Activated naive CD8-positive, alpha-beta T cell treated with anti-CD3 and anti-CD28 coated beads, Interleukin-2, amount 10 ng/mL, durations not matched to agents 7 days and 5 days (primary cell): ENCODE measurements at places on chromosomes 5 and 9. TPM values are rescaled to one million over a fixed set of nuclear protein-coding genes. Genes with fewer than 3 reads are reported as not detected.

DNA sequence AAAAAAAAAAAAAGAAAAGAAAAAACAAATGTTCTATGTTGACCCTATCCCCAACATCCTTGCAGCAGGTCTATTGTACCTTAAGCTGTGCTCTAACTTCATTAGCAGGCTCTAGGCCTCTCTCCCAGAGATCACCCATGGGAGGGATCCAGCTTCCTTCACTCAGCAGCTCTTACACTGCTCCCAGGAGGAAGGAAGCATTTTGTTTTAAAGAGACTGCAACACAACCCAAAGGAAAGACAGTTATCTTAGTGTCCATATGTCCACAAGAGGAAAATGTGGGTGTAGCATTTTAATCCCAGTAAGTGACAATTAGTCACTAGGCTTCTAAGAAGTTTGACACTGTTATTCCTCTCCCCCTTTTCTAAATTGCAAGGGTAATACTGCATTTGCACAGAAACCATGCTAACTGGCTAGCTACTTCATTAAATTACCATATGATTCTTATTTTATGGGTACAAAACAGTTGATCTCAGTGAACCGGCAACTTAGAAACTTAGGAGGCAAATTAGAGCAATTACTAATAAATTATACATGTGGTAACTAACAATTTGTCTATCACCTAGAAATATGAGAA lies 58.8 kb downstream of the MARCHF3 start:
- no peak overlapping the region for H3K4me3 ChIP-seq
- H3K27me3 ChIP-seq, result no peaks in the 10 kb centered on the region
- no peak for DNase-seq
- H3K4me1 ChIP-seq, result peaks cover 34% of the 10 kb centered on the region
- H3K36me3 ChIP-seq, result peaks cover 12% of the 10 kb centered on the region

- no peak for DNase-seq
- peaks cover 4% of the 10 kb centered on the region for H3K27me3 ChIP-seq
- H3K4me3 ChIP-seq, result no peak overlapping the region
Measured at GRCh38 chr5:168645195-168645594, 66.0 kb upstream of the PANK3 start.

DNA sequence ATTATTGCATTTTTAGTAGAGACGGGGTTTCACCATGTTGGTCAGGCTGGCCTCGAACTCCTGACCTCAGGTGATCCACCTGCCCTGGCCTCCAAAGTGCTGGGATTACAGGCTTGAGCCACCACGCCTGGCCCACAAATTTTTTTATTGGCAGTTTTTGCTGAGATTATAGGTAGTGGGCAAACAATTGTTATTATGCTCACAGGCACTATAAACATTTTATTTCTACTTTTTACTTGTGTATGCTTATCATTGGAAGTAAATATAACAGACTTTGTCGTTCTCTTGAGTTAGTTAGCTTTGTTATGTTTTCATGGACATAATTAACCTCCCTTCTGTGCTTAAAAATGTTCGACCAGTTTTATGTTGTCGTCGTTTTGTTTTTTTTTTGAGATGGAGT lies 23.9 kb downstream of the UGCG start:
- H3K27ac ChIP-seq, result no peak overlapping the region
- no peak for DNase-seq
- no peak overlapping the region for H3K4me3 ChIP-seq
- H3K27me3 ChIP-seq, result no peaks in the 10 kb centered on the region
- peaks cover 31% of the 10 kb centered on the region for H3K36me3 ChIP-seq

- H3K4me1 ChIP-seq, result no peaks in the 10 kb centered on the region
- H3K27me3 ChIP-seq, result peaks cover 9% of the 10 kb centered on the region
- no peak overlapping the region for H3K4me3 ChIP-seq
- no peak for DNase-seq
Measured at GRCh38 chr9:15541872-15542271, 11.0 kb upstream of the CCDC171 start.

- H3K36me3 ChIP-seq, result no peaks in the 10 kb centered on the region
- no peak overlapping the region for H3K4me3 ChIP-seq
- H3K4me1 ChIP-seq, result peaks cover 7% of the 10 kb centered on the region
- H3K27ac ChIP-seq, result no peak overlapping the region
Measured at GRCh38 chr9:91781116-91781515, 168.9 kb downstream of the ROR2 start.

DNA sequence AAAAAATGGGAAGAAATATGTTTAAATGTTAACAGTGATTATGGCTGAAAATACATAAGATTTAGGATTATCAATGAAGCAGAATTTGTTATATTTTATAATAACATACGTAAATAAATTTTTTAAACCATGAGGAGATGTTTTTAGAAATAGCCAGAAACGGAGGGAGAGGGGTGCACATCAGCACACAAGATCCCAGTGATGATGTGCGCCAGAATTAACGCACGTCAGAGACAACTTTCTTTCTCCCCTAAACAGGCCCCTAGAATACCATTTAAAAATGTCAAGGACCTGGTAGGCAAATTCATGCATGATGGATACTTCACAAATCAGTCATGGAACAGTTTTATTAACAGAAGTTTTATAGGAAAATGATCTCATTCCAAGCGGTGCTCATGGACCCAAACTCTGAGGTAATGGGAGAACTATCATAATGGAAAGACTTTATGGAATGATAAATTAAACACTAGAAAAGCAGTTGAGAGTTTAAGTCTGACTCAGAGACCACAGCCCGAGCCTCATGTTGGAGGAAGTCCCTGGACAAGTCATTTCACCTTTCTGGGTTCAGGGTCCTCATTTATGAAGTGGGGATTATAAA lies 258.9 kb upstream of the GAS1 start:
- H3K4me3 ChIP-seq, result no peak overlapping the region
- peaks cover 2% of the 10 kb centered on the region for H3K27me3 ChIP-seq
- DNase-seq, result no peak
- no peaks in the 10 kb centered on the region for H3K36me3 ChIP-seq
- H3K27ac ChIP-seq, result no peak overlapping the region
- H3K4me1 ChIP-seq, result no peaks in the 10 kb centered on the region

DNA sequence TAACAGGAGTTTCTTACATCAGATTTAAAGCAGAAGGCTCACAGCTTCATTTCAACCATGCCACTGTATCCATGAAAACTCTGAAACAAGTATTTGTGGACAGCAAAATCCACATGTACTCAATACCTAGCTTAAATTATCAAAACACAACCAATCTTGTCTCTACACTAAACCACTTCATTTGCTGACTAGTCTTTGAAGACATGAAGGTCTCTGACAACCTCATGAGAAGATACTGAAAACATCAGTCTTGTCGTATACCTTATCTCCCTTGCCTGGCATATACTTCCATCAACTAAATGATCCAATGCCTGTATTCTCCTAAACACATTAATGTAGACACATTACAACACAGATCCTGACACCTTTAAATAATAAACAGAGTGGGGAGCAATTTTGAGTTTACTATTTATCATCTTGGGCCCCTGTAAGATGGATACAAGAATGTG lies 2.9 kb downstream of the RPS23 start:
- peaks cover 34% of the 10 kb centered on the region for H3K36me3 ChIP-seq
- H3K27ac ChIP-seq, result no peak overlapping the region
- peaks cover 23% of the 10 kb centered on the region for H3K4me1 ChIP-seq
- H3K27me3 ChIP-seq, result no peaks in the 10 kb centered on the region
- no peak for DNase-seq
- H3K4me3 ChIP-seq, result no peak overlapping the region

DNA sequence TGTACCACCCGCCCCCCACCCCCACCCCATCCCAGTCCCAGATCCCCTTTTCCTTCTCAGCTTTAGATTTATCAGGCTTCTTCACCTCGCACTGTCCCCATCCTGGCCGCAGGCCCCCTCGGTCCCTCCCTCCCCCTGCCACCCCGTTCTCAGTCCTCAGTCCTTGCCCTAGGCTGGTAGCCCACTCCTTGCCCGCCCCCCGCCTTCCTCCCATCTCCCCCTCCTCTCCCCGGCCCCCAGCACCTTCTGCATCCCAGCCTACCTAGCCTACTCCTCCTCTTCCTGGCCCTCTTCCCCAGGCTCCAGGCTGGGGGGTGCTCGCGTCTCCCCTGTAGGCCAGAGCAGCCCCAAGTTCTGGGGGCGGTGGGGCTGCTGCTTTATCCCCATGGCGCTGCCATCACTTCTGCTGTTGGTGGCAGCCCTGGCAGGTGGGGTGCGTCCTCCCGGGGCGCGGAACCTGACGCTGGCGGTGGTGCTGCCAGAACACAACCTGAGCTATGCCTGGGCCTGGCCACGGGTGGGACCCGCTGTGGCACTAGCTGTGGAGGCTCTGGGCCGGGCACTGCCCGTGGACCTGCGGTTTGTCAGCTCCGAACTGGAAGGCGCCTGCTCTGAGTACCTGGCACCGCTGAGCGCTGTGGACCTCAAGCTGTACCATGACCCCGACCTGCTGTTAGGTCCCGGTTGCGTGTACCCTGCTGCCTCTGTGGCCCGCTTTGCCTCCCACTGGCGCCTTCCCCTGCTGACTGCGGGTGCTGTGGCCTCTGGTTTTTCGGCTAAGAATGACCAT lies 828 bp downstream of the NPR2 start:
- peaks cover 7% of the 10 kb centered on the region for H3K4me1 ChIP-seq
- no peak for DNase-seq
- no peak overlapping the region for H3K4me3 ChIP-seq
- no peaks in the 10 kb centered on the region for H3K36me3 ChIP-seq

DNA sequence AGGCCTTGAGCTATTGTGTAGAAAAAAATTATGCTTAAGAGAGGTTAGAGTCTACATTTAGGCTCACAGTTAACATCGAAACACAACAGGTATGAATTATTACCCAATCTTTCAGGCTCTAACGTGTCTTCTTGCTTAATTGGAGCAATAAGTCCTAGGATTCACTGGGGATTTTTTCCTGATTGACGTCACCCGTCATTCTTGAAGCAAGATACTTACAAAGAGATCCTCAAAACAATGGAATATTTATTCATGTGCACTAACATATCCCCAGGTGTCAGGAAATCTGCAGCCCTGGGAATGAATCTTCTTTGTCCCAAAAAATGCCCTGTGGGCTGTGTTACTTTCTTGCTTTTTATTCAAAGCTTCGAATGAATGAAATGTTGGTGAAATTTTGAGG lies 413.5 kb downstream of the NFIB start:
- no peaks in the 10 kb centered on the region for H3K36me3 ChIP-seq
- no peak for DNase-seq
- no peak overlapping the region for H3K4me3 ChIP-seq
- H3K27ac ChIP-seq, result no peak overlapping the region
- H3K4me1 ChIP-seq, result no peaks in the 10 kb centered on the region
- no peaks in the 10 kb centered on the region for H3K27me3 ChIP-seq

- DNase-seq, result no peak
- H3K27ac ChIP-seq, result no peak overlapping the region
- peaks cover 5% of the 10 kb centered on the region for H3K27me3 ChIP-seq
- H3K4me3 ChIP-seq, result no peak overlapping the region
- no peaks in the 10 kb centered on the region for H3K4me1 ChIP-seq
- no peaks in the 10 kb centered on the region for H3K36me3 ChIP-seq
Measured at GRCh38 chr5:107380654-107381053, 290.1 kb downstream of the EFNA5 start.

GRCh38 chr9:120741701-120742100 lies 27.4 kb upstream of the MEGF9 start:
- H3K4me1 ChIP-seq, result peaks cover 2% of the 10 kb centered on the region
- H3K27me3 ChIP-seq, result no peaks in the 10 kb centered on the region
- no peak overlapping the region for H3K27ac ChIP-seq
- H3K36me3 ChIP-seq, result peaks cover 2% of the 10 kb centered on the region
- DNase-seq, result no peak
- H3K4me3 ChIP-seq, result no peak overlapping the region

DNA sequence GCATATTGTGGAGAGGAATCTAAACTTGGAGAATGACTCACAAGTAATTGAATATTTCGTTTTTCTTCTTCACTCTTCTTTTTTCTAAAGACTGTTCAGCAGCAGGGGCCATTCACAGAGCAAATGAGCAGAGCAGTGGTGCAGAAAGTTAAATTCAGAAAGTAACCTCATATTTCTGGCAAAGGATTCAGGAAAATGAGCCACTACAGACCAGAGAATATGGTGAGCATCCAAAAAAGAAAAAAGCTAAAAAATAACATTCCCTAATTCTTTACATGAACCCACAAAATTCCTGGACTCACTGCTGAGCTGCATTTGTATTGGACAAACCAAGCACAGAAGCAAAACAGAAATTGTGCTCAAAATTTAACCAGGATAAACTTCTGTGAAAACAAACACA lies 1486.8 kb upstream of the C9orf72 start:
- no peak overlapping the region for H3K27ac ChIP-seq
- no peak for DNase-seq
- H3K27me3 ChIP-seq, result no peaks in the 10 kb centered on the region

DNA sequence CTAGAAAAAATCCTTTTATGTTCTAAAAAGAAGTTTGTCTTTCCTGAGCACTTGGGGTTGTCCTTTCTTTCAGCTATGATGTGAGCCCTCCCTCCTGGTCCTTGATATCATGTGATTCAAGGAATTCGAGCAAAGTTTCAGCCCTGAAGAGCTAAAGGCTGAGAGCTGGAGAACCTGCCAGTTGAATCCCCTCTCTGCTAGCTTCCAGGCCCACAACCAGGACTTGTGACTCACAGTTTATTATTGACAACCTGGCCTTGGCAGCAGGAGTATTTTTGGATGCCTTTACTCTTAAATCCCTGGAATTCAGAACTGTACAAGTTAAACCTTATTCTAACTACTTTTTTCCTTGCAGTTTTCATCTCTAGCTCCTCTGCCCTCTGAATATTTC lies 182.8 kb downstream of the SPOCK1 start:
- H3K4me1 ChIP-seq, result no peaks in the 10 kb centered on the region
- DNase-seq, result no peak
- no peak overlapping the region for H3K4me3 ChIP-seq
- H3K36me3 ChIP-seq, result no peaks in the 10 kb centered on the region
- peaks cover 13% of the 10 kb centered on the region for H3K27me3 ChIP-seq
- no peak overlapping the region for H3K27ac ChIP-seq

DNA sequence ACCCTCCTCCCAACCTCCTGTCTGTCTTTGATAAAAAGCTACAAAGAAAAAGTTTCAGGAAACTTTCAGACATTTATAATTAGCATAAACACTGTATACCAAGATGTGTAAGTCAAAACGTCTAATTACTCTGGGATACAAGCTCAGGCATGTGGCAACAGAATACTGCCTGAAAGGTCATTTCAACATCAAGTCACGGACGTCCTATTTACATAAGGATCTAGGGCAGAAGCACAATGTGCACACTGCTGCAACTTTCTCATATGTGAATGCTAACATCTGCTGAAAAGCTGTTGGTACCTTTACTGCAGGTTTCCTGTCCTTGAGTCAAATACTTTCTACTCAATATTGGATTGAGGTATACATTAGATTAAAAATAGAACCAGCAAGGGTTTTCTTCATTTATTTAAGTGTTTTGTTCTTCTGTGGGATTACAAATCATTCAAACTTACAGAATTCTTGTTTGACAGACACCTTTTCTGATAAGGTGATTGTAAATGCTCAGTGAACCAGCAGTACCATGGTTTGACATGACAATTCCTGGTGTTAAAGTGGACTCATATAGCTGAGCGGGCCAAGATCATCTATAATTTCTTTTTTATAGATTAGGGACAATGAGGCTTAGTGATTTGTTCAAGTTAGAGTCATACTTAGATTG lies 36.8 kb downstream of the ELL2 start:
- no peak overlapping the region for H3K4me3 ChIP-seq
- H3K4me1 ChIP-seq, result peaks cover 33% of the 10 kb centered on the region
- H3K27me3 ChIP-seq, result no peaks in the 10 kb centered on the region
- DNase-seq, result no peak
- H3K36me3 ChIP-seq, result peaks cover 10% of the 10 kb centered on the region

CMBL gene
- total RNA-seq, result 2.4 TPM

PTGER4 gene
- total RNA-seq, result 53.8 TPM

ARID3C gene
- not detected for total RNA-seq

DMXL1 gene
- total RNA-seq, result 35.5 TPM

TBC1D9B gene
- 98.8 TPM for total RNA-seq

DMRT3 gene
- total RNA-seq, result not detected

SLC1A1 gene
- not detected for total RNA-seq

ZDHHC11B gene
- total RNA-seq, result 2.0 TPM

ORM2 gene
- total RNA-seq, result not detected
